ENCODE measurements at places on chromosomes 11 and 22. TPM values are rescaled to one million over a fixed set of nuclear protein-coding genes. Genes with fewer than 3 reads are reported as not detected.

DNA sequence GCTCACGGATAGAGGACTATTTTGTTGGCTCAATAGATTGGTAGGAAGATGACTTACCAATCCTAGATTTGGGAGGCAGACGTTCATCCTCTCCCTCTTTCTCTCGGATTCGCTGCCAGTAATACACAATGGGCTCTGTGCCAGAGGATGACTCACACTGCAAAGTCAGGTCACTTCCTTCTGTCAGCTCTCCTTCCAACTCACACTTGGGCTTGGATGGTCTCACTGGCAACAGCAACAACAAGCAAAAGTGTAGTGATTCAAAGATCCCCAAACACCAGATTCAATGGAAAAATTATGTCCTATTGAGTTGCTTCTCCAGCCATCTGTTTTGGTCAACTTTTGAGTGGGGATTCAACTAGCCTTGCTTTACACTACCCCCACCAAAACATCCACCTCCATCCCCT lies 21.7 kb upstream of the HSPA8 start:
- H3K27me3 ChIP-seq = peaks cover 4% of the 10 kb centered on the region
- DNase-seq = no peak

- no peak overlapping the region for H3K27ac ChIP-seq
- DNase-seq = peak; percentile 2
- H3K36me3 ChIP-seq = peaks cover 12% of the 10 kb centered on the region
Observed at GRCh38 chr11:68968306-68969250, 12.2 kb downstream of the MRGPRD start.

DNA sequence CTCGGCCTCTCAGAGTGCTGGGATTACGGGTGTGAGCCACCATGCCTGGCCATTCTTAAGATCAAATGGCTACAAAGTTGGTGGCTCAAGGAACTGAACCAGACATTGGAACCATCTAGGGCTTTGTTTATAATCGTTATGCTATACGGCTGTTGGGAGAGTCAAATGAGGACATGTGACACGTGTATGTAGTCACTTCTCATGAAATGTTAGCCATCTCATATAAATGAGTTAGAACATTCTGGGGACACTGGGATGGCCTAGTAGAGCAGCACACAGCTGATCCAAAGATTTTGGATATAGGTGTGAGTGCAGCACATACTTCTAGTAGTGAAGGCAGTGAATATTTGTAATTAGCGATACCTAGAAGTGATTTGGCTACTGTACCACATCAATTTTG lies 6.6 kb upstream of the RBM4 start:
- H3K36me3 ChIP-seq = no peaks in the 10 kb centered on the region
- no peak for DNase-seq
- peaks cover 17% of the 10 kb centered on the region for H3K4me1 ChIP-seq
- H3K4me3 ChIP-seq = no peak overlapping the region

Gene JOSD1
- total RNA-seq = 51.0 TPM

Gene CCDC87
- 0.51 TPM for total RNA-seq

- H3K4me1 ChIP-seq = no peaks in the 10 kb centered on the region
- H3K27me3 ChIP-seq = peaks cover 3% of the 10 kb centered on the region
- H3K36me3 ChIP-seq = peaks cover 21% of the 10 kb centered on the region
- DNase-seq = no peak
Observed at GRCh38 chr11:126192361-126192760, 19.1 kb downstream of the RPUSD4 start.

DNA sequence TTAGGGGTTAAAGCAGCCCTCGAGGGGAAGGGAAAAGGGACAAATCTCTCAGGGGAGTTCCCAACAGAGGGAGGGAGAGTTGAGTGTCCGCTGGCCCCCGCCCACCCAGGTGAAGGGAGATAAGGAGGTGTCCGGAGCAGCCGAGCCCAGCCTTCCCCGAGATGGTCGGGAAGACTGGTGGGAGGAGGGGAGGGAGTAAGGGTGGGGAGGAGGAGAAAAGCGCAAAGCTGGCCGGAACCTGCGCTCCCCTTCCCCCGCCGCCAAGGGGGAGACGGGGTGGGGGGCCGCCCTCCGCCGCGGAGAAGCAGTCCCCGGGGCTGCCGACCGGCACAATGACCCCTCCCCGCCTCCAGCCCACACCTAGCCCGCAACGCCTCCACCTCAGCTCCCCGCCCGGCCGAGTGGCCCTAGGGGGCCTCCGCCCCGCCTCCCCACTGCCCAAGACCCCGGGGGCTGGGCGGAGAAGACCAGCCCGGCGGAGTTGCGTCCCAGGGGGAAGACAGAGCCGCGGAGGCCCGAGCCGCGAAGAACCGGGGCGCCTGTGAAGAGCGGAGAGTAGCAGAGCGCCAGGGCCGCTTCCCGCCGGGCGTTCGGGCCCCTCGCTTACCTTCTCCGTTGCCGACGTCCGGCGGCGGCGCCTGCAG lies 479 bp downstream of the RSF1 start:
- H3K4me3 ChIP-seq = peak overlapping the region; percentile 98
- H3K27me3 ChIP-seq = peaks cover 9% of the 10 kb centered on the region
- H3K4me1 ChIP-seq = peaks cover 9% of the 10 kb centered on the region
- H3K36me3 ChIP-seq = no peaks in the 10 kb centered on the region

GRCh38 chr11:39149214-39149613 lies 2310.2 kb downstream of the LRRC4C start:
- H3K4me1 ChIP-seq = no peaks in the 10 kb centered on the region
- no peak for DNase-seq

GRCh38 chr22:38970551-38970950 lies 11.6 kb upstream of the APOBEC3B start:
- no peak for DNase-seq
- H3K27me3 ChIP-seq = peaks cover 12% of the 10 kb centered on the region
- H3K27ac ChIP-seq = peak overlapping the region; percentile 17
- no peak overlapping the region for H3K4me3 ChIP-seq
- no peaks in the 10 kb centered on the region for H3K36me3 ChIP-seq
- H3K4me1 ChIP-seq = no peaks in the 10 kb centered on the region

Gene PPFIBP2
- 1.5 TPM for total RNA-seq

DNA sequence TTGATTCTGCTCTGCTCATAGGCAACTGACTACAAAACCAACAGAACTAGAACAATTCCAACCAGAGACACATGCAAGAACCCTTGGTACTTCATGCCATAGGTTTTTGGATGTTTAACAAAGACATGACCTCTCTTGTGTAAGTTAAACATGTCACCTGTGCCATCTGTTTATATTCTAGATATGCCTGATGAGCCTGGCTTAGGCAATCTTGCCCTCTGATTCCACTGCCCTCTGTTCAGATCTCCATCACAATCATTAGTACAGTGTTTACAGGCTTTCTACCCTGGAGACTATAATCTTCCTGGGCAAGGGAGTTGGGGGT lies 40.8 kb downstream of the ABTB2 start:
- no peaks in the 10 kb centered on the region for H3K27me3 ChIP-seq
- no peak overlapping the region for H3K4me3 ChIP-seq
- H3K27ac ChIP-seq = no peak overlapping the region
- peaks cover 20% of the 10 kb centered on the region for H3K4me1 ChIP-seq

Gene KLHL35
- 41.4 TPM for total RNA-seq

DNA sequence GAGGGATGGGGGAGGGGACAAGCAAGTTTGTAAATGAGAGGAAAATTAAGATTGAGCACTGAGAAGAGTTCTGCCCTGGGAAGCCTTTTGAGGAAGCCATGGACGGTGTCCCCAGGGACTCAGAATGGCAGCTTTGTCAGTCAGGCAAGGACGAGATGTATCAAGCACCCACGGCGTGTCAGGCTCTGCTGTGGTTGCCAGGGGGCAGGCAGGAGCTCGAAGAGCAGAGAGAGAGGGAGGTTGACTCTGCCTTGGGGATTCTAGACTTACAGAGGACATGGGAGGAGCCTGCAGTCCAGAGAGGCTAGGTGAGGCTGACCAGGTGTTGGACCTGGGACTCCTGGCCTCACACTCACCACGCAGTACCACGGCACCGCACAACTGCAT lies 29.1 kb upstream of the SYT7 start:
- H3K27ac ChIP-seq = peak overlapping the region; percentile 97
- peaks cover 22% of the 10 kb centered on the region for H3K27me3 ChIP-seq
- peak; percentile 54 for DNase-seq

Gene MS4A6A
- total RNA-seq = not detected

DNA sequence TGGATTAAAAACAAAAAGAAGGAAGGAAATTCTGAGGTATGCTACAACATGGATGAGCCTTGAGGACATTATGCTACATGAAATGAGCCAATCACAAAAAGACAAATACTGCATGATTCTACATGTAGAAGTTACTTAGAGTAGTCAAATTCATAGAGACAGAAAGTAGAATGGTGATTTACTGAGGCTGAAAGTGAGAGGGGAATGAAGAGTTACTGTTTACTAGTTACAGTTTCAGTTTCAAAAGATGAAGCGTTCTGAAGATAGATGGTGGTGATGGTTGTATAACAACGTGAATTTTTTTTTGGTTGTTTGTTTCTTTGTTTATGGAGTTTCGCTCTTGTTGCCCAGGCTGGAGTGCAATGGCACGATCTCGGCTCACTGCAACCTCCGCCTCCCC lies 9.5 kb downstream of the OR5P2 start:
- no peak overlapping the region for H3K4me3 ChIP-seq
- H3K27ac ChIP-seq = no peak overlapping the region
- H3K36me3 ChIP-seq = no peaks in the 10 kb centered on the region
- no peak for DNase-seq
- H3K4me1 ChIP-seq = no peaks in the 10 kb centered on the region

- peaks cover 4% of the 10 kb centered on the region for H3K4me1 ChIP-seq
- no peak for DNase-seq
- H3K27me3 ChIP-seq = no peaks in the 10 kb centered on the region
- no peak overlapping the region for H3K4me3 ChIP-seq
- no peak overlapping the region for H3K27ac ChIP-seq
- no peaks in the 10 kb centered on the region for H3K36me3 ChIP-seq
Observed at GRCh38 chr11:33321422-33321821, 64.2 kb downstream of the HIPK3 start.

DNA sequence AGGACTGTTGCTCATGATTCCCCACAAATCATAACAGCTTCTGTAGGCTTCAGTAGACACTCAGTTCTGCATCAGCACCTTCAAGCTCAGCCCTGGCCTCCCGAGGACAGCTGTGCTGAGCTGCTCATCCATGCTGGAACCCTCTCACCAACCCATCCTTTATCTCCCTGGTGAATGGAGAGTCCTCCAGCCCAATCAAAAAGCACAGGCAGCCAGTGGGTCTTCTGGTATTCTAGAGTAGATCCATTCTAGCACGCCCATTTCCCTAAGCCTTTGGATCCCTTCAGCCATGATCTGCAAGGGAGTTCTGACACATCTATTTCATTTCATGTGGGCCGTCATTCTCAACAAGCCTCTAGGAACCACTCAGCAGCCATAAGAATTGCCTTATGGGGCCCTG lies 44.6 kb upstream of the SPATA19 start:
- DNase-seq = no peak
- peaks cover 8% of the 10 kb centered on the region for H3K4me1 ChIP-seq
- no peak overlapping the region for H3K27ac ChIP-seq
- H3K27me3 ChIP-seq = peaks cover under 1% of the 10 kb centered on the region
- no peak overlapping the region for H3K4me3 ChIP-seq

DNA sequence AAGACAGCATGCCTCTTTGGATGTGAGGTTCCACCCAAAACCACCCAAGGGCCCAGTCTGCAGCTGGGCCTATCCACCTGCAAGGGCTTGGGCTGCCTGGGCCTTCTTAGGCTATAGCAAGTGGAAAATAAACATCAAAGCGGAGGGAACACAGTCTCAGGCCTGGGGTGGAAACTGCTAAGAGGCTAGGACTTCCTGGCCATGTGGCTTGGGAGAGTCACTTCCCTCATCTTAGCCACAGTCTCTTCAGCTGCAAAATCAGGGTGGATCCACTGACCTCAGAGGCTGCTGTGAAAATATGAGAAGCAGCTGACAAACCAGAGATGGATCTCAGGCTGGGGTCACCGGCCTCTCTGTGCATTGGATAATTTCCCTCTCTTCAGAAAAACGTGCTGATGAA lies 30.6 kb upstream of the TFIP11 start:
- H3K4me3 ChIP-seq = no peak overlapping the region
- no peak for DNase-seq
- H3K4me1 ChIP-seq = no peaks in the 10 kb centered on the region
- no peak overlapping the region for H3K27ac ChIP-seq
- no peaks in the 10 kb centered on the region for H3K36me3 ChIP-seq
- no peaks in the 10 kb centered on the region for H3K27me3 ChIP-seq

GRCh38 chr22:18068381-18068988 lies 9.3 kb upstream of the PEX26 start:
- H3K4me1 ChIP-seq = peaks cover 2% of the 10 kb centered on the region
- H3K27ac ChIP-seq = no peak overlapping the region
- H3K27me3 ChIP-seq = peaks cover 9% of the 10 kb centered on the region
- peaks cover 5% of the 10 kb centered on the region for H3K36me3 ChIP-seq

Data from glutamatergic neuron (in vitro differentiated cells).